ENCODE measurements at places on chromosomes 7 and 10.

DNA sequence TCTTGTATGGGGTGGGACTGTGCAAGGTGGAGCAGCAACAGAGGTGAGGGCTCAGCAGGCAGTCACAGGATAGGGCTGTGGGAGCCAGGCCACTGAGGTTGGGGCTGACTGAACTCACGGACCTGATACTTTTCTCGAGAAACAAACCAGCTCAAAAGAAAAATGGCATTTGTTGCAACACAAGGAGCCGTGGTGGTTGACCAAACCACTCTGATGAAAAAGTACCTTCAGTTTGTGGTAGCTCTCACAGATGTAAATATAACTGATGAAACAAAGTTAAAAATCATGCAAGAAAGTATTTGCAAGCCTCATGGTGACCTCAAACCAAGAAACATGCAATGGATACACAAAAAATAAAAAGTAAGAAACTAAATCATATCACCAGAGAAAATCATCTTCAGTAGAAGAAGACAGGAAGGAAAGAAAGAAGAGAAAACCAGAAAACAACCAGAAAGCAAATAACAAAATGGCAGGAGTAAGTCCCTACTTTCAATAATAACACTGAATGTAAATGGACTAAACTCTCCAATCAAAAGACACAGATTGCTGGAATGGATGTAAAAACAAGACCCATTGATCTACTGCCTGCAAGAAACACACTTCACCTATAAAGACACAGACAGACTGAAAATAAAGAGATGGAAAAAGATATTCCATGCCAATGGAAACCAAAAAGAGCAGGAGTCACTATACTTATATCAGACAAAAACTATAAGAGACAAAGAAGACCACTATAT lies 48.9 kb upstream of the DUSP5 start:
- no peak for DNase-seq

DNA sequence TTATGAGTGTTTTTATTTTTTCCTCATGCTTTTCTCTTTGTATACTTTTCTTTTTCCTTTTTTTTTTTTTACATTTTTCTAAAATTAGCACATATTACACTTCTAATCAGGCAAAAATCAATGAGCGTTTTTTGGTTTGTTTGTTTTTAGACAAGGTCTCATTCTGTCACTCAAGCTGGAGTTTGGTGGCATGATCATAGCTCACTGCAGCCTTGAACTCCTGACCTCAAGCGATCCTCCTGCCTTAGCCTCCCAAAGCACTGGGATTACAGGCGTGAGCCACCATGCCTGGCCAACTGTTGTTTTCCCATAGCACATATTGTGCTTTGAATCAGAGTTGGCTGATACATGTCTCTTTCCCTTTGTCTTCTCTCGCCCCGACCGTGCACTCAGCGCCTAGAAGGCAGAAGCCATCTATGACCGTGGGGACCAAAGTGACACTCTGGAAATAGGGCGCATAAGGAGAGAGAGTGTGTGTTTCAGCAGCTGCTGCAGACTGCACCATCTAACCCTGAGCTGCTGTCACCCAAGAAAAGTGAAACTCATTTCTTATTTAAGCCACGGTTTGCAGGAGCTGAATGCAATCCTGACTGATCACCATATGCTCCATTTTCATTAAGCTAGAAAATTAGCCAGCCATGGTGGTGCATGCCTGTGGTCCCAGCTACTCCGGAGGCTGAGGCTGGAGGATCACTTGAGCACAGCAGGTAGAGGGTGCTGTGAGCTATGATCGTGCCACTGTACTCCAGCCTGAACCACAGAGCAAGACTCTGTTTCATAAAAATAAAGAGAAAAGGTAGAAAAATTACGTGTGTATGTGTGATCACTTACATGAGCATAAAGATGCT lies 41.4 kb upstream of the GTF2I start:
- no peak for DNase-seq

DNA sequence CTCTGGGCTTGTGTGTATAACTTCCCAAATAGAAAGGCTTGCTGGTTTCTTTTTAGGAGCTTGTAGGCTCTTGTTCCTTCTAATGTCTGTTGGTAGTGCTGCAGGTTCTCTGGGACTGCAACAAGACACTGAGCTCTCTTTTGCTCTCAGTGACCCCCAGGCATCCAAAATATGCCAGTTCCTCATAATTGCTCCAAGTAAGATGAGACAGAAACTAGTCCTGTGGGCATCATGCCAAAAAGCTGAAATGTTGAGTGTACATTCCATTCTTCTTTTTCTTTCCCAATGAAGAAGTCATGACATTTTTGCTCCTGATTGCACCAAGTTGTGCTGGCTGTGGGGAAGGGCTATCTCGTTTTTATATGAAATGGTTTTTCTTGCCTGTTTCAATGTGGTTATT lies 7.1 kb upstream of the BTBD16 start:
- DNase-seq: peak; percentile 89

GRCh38 chr10:120260456-120260855 lies 196.6 kb upstream of the PLPP4 start:
- no peak for DNase-seq

DNA sequence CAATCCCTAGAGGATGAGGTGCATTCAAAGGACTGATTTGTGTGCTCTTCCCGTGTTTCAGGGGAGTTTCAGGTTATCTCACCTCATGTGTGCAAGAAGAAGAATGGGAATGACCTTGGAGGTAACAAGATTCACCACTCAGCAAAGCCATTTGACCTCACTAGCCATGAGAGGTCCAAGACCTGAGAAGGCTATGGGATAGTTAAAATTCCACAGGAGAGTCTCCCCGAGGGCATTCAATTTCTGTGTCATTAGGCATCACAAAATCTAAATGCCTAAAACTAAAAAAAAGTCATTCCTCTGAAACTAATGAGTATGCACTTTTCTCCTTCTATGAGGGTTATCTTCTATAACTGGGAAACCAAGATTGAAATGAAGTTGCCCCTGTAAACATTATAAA lies 433.4 kb downstream of the KCNMA1 start:
- DNase-seq: no peak

DNA sequence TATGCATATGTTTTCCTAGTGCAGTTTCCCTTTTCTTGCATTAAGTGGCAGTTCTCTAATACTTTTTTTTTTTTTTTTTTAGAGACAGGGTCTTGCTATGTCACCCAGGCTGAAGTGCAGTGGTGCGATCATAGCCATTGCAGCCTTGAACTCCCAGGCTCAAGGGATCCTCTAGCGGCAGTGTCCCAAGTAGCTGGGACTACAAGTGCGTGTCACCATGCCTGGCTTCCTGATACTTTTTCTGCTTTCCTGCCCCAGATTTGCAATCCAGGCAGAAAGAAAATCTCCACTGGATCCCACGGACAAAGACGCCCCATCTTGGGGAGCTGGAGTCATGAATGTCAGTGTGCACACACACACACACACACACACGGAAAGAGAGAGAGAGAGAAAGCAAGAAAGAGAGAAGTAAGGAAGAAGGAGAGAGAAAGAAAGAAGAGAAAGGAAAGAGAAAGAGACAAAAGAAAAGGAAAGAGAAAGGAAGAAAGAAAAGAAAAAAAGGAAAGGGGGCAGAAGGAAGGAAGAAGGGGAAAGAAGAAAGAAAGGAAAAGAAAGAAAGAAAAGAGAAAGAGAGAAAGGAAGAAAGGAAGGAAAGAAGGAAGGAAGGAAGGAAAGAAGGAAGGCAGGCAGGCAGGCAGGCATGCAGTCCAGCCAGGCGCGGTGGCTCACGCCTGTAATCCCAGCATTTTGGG lies 37.5 kb upstream of the OCM2 start:
- no peak for DNase-seq

- DNase-seq: no peak
Observed at GRCh38 chr7:78585980-78586379, 787.4 kb downstream of the PHTF2 start.
